Right cardiac atrium (tissue), 5 donors: ENCODE measurements at places on chromosomes 16 and 17. TPM values are rescaled to one million over a fixed set of nuclear protein-coding genes. Genes with fewer than 3 reads are reported as not detected.

RSL1D1 gene
- total RNA-seq: 111 TPM

FOXC2 gene
- total RNA-seq: 3.0 TPM

KRTAP9-2 gene
- total RNA-seq: not detected

NLRC3 gene
- total RNA-seq: 0.95 TPM

PTX4 gene
- total RNA-seq: 0.18 TPM

KPNA2 gene
- total RNA-seq: 16.7 TPM

CD300E gene
- 0.75 TPM for total RNA-seq

- no peak for DNase-seq
Measured at GRCh38 chr17:46163929-46164594, 29.2 kb downstream of the KANSL1 start.

DNA sequence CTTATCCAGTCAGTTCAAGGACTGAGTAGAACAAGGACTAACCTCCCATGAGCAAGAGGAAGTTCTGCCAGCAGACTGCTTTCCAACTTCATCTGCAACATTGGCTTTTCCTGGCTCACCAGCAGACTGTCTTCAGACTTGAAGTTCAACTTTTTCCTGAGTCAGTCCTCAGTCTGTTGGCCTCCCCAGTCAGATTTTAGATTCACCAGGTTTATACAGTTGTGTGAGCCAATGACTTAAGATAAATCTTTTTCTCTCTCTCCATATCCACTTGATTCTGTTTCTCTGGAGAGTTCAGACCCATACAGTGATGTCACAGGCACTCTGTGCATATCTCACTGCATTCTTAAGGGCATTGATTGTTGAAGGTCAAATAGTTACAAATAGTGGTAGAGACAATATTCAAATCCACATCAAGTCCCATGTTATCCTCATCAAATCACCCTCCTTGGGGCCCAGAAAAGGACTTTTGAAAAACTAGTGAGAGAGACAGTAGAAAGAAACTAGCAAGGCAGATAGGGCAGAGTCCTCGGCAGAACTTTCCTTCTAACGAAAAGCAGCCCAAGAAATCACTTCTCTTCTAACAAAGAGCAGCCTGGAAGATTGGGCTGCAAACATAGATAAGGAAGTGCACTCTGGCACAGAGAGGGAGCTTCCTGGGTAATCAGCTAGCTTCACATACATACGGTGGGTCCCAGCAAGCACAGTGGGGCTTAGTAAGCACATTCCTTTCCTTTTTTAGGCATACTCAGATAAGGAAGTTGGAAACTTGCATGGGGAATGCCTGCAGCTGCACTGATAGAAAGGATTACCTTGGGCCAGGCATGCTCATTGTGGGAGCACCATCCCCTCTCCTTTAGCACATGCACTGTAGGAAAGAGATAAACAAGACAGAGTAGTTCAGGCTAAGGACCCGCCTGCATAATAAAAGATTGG lies 132.3 kb upstream of the FAM20A start:
- DNase-seq: peak; percentile 22

DNA sequence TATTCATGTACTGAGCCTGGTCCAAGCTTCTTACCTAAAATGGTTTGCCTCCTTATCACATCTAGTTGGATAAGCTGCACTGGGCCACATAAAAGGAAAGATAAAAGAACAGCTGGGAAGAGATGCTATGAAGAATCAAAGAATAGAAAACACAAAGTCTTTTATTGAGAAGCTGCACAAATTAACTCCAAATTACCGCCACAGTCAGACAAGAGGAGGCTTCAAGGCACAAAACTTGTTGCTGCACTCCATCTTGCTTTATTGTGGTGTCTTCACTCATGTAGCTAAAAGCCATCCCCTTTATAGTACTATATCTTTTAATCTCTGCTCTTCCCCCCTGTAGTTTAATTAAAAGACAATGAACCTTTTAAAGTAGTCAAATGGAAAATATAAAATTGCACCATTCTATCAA lies 330.6 kb upstream of the PMFBP1 start:
- DNase-seq: no peak

DNA sequence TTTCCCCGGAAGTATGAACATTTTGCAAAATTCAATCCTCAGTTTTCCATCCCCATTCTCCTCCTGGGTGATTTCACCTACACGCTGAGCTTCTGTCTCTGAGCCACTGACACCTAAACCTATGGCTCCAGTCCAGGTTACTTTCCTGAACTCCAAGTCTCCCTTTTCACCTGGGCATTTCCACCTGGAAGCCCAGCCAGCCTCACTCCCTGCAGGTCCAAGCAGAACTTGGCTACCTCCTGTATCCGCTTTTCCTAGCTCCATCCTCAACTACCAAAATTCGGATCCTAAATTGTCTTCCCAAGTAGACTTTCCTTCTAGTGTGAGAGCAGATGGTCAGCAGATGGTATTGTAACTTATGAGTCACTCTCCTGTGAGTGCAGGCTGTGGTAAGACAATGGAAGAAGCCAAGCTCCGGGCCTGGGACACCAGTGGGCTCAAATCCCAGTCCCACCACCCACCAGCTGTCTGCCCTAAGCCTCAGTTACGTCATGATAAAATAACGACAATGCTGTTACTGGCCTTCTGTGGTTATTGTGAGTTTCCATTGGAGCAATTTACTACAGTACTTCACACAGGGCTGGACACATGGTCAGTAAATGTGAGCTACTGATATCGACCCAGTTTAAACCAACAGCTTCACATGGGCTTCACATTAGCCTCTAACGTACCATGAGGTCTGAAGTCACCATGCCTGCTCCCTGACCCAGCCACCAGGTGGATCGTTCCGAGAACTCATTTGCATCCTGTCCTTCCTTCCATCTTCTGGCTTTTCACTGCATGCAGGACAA lies 33.3 kb downstream of the PECAM1 start:
- peak; percentile 76 for DNase-seq

DNA sequence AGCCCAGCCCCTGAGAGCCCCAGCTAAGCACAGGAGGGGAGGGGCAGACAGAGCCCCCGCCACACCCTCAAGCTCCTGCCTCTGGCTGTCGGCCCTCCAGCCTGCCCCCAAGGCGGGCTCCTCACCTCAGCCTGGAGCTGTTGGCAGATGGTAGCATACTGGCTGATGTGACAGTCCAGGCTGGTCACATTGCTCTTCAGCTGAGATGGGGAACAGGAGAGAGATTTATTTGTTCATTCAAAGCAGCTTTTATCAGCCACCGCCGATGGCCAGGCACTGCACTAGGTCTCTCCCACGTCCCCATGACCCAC lies 14.8 kb downstream of the KIF18B start:
- no peak for DNase-seq

GRCh38 chr17:19295473-19296135 lies 58.4 kb downstream of the EPN2 start:
- no peak for DNase-seq

DNA sequence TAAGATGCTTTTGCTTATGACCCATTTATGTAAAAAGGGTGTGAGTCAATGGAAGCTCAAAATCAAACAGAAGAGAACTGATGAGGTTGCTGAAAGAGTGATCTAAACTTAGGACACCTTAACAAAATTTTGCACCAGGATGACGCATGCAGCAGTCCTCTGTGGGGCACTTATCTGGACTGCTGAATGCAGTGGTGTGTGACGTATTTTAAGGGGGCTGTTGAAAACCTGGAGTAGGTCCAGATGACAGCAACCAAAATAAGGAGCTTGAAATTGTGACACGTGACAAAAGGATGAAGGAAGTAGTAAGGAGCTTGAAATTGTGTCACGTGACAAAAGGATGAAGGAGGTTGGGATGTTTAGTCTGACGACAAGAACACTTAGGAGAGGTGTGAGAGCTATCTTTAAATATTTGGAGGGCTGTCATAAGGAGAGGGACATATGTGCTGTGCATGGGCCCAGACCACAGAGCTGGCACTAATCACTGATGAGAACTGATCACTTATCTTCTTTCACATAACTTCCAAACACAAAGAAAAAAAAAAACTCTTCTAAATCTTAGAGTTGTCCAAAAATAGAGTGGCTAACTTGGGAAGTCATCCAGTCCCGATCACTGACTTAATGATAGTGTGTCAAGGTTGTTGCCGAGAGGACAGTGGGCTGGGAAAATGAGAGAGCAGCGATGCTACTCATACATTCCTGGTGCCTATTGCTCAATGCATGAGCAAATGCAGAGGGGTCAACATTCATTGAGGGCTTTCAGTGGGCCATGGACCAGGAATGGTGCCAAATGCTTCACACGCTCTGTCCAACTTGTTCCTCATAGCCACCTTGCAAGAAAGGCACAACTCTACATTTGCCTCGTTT lies 264.2 kb upstream of the ZFHX3 start:
- DNase-seq: no peak

DNA sequence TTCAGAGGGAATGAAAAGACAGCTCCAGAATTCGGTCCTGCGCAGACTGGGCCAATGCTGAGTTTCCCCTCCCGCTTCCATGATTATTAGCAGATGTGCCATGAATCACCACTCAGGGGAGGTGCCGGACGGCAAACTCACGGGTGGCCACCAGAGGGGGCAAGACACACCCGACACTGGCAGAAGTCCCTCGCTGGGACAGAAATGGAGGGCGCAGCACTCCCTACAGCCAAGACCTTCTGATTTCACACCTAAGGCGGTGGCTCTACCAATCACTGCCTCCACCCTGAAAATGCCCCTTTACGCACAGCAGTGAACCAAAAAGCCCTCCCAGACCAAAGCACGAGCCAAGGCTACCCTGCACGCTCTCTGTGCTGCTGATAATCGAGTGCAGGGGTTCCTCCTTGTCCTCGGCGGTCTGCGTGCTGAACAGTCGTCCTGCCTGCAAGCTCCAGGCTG lies 26.8 kb downstream of the TRAP1 start:
- DNase-seq: peak; percentile 96

DNA sequence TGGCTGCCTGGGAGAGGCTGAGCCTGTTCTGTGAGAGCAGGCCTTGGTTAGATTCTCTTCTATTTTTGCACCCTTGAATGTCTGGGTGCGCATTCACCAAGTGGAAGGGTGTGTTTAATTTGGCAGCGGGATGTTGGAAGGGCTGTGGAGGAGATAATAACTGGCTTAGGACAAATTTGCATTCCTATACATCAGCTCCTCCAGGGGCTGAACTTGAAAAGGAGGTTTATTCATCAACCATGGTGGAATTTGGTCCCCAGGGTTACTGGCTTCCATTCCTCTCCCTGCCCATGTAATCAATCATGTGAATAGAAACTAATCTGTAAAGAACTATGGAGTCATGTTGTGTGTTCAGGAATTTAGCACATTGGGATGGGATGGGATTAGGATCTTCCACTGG lies 100.2 kb upstream of the FOXF1 start:
- no peak for DNase-seq

- no peak for DNase-seq
Measured at GRCh38 chr17:73155410-73156165, 9.2 kb upstream of the SSTR2 start.

DNA sequence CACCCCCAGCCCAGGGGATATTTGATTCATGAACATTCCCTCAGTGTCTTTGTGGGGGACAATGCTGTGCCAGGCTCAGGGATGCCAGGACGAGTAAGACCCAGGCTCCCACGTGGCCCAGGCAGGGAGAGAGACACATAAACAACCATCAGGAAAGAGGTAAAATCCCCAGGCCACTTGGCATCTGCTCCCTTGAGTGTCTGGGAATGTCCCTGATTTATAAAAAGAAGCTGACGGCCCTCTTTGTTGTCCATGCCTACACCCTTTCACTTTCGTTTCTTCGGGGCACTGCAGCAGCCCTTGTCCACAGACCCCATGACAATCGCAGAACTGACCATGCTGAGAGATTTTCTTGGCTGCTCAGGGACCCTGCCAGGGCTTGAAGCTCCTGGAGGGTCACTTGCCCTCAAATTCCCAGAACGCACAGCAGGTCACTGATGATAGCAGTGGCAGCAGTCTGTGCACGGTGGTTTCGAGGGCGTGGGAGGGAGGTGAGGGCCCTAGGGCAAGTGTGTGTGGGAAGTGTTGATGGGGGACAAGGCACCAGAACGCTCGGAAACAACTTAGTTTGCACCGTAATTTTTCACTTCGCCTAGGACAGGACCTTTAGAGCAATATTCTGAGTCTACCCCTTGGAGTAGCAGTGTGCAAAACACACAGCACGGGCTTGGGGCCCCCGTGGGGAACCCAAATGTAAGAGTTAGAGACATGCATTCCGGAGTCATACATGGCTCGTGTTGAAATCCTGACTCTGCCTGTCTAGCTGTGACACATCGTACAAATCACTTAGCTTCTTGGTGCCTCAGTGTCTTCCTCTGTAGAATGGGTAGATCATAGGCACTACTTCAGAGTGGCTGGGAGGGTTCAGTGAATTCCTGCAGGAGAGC lies 4.7 kb downstream of the NOD2 start:
- DNase-seq: no peak

DNA sequence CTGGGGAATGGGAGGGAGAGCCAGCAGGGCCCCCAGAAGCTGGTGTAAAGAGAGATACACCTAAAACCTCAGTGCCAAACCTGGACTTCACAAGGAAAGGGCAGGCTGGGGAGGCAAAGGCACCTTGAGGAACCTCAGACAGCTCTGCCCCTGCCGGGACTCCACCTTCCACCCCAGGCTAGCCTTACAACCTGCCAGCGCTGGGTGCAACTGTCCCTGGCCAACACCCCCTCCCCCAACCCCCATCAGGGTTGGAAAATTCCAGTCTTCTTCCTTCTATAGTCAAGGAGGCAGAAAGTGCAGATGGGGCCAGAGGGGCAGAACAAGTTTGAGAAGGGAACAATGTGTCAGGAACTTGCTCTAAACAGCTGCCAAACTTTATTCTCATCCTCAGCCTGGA lies 2.2 kb downstream of the YBX2 start:
- no peak for DNase-seq

DNA sequence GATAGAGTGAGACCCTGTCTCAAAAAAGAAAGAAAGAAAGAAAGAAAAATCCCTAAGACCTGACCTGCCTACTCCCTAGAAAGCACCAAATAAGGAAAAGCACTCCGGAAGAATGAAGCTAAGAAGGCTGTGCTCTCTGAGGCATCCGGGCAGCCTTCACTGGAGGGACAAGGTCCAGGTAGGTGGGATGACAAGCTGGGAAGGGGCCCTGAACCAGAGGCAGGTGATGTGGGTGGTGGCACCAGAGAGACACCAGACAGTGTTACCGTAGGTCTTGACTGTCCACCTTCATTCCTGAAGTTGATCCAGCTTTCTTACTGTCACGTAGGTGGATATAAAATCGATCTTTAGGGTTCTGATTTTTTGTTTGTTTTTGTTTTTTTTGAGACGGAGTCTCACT lies 26.3 kb downstream of the SMTNL2 start:
- DNase-seq: no peak

- DNase-seq: no peak
Measured at GRCh38 chr17:42203354-42203753, 9.1 kb upstream of the GHDC start.

- peak; percentile 53 for DNase-seq
Measured at GRCh38 chr16:1313721-1314369, 4.4 kb downstream of the UBE2I start.
